H1 (cell line): ENCODE measurements at places on chromosomes 2 and 18. TPM values are rescaled to one million over a fixed set of nuclear protein-coding genes. Genes with fewer than 3 reads are reported as not detected.

Gene SPAST
- 31.9 and 36.0 TPM in 2 replicates for total RNA-seq

Gene COLEC12
- total RNA-seq, result 2.2 and 2.3 TPM in 2 replicates

DNA sequence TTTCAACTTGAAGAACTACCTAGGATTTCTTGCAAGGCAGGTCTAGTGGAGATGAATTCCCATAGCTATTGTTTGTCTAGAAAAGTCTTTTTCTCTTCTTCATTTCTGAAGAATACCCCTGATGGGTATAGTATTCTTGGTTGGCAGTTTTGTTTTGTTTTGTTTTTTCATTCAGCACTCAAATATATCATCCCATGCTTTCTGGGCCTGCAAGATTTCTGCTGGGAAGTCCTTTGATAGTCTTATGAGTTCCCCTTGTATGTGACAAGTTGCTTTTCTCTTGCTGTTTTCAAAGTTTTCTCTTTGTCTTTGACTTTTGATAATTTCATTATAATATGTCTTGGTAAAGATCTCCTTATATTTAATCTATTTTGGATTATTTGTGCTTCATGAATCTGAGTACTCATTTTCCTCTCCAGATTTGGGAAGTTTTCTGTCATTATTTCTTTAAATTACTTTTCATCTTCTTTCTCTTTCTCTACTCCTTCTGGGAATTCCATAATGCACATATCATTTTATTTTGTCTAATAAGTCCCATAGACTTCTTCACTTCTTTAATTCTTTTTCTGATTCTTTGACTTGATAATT is 101.5 kb downstream of the DSC3 start:
- no peak for DNase-seq

GRCh38 chr2:207833251-207833751 is 63.6 kb upstream of the FZD5 start:
- DNase-seq, result no peak

- DNase-seq, result no peak
Observed at GRCh38 chr18:13308369-13308768, 89.8 kb downstream of the LDLRAD4 start.
